ENCODE measurements at places on chromosomes 7 and 10.

DNA sequence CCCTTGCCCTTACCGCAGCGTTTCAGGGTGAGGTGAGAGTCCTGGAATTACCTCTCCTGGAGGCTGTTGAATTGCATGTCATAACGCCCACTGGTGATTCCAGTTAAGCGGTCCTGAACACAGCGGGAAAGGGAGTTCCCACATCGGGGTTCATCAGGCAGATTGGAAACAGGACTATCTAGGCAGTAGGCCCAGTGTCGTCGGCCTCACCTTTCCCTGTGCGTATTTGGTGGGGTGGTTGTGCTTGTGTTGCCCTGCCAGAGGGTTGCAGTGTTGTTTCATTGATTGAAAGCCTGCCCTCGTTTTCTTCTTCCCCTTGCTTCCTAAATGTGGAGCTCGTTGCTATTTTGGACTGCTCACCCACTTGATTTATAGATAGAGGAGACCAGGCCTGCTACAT, 10.6 kb upstream of the SUN1 start:
- DNase-seq = no peak

DNA sequence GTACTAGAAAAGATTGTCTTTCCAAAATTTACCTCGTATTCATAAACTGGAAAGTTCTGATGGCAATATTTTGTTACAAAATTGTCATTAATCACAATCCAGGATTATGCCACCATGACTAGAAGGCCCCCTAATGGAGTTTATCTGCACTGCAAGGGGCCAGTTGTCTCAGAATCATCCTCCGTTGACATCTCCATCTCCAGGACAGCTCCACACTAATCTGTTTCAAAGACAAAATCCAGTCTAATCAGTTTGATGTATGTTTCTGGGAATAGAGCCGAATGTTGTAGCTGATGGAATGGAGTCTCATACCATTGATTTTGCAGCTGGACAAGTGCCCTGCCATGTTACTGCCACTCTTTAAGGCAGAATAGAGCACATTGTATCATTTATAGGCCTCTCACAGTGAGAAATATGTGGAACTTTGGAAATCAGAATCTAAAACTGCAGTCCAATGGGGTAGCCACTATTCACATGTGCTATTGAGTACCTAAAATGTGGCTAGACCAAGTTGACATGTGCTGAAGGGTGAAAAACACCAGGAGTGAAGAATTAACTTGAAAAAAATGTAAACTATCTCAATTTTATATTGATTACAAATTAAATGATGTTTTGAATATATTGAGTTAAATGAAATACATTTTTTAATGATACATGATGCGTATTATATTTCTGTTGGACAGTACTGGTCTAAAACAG, 38.3 kb upstream of the TOMM7 start:
- DNase-seq = no peak

GRCh38 chr10:78424723-78425122, 391.1 kb downstream of the RPS24 start:
- DNase-seq = no peak

GRCh38 chr7:39301543-39301942, 264.7 kb upstream of the YAE1 start:
- no peak for DNase-seq

DNA sequence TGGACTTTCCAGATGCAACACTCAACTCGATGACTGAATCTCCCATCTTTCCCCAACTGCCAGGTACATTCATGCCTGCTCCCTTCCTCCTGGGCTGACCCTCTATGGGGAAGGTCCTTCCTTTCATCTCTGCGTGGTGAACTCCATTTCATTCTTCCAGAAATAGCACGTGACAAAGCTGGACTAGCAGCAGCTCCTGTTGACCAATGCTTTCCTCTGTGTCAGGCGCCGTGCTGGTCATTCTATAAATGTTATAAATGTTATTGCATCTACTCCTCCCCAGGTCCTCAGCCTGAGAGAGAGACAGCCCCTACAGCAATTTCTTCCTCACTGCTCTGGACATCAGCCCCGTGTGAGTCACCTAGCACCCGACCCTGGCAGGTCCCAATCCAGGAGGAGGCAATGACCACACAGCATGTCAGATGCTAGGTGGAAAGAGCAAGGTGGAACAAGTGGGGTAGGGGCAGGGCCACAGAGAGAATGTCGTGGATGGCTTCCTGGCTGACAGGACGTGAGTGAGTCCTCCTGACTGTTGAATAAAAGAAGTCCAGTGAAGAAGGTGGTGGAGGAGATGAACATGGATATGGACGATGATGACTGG, 178.1 kb downstream of the ADAM12 start:
- no peak for DNase-seq

DNA sequence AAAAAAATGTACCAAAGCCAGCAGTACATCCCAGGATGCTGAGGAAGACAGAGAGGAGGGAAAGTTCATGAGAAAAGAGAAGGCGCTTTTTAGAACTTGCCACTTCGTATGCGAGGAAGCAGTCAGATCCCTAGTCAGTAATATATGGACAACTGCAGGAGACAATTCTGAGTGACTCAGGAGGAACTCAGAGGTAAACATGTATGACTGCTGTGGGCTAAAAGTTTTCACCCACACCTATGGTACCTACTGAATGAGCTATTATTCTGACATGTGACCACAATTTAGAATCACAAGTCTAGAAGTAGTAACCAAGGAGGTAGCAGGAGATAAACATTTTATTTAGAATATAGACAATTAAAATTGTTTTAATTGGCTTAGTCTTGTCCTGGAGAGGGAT, 126.5 kb downstream of the ICA1 start:
- DNase-seq = no peak

GRCh38 chr7:31492086-31492485, 21.8 kb upstream of the ITPRID1 start:
- no peak for DNase-seq

DNA sequence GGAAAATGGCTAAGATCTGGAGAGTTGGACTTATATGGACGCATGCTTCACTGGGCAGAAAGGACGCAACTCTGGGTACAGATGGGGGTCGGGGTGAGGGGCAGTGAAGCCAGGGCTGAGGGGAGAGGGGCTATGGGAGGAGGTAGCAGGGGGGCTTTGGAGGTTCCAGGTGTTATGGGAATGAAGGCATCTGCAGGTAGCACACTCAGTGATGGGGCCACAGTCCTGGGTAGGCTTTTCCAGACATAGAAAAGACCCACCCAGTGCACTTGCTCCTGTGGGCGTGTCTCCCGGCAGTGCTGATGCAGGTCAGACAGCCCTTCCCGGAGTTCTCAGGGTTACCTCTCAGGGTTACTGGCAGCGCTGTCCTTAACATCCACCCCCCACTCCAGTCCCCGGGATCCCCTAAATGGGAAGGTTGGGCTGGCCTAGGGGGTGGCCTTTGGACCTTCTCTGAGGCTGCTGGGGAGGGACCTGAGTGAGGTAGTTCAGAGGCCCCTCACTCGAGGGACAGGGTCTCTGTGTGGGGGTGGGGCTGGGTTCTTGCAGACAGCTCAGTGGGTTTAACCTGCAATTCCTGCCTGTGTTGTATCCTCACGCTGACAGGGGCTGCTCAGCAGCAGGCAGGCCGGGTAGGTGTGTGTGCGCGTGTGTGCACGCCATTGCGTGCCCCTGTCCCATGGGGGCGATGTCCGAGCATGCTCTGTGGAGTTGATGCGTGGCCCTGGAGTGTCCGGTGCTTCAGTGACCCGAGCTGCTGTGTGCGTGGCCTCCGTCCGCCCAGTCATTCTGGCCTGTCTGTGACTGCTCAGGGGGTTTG, 6.2 kb downstream of the ZYX start:
- DNase-seq = no peak

DNA sequence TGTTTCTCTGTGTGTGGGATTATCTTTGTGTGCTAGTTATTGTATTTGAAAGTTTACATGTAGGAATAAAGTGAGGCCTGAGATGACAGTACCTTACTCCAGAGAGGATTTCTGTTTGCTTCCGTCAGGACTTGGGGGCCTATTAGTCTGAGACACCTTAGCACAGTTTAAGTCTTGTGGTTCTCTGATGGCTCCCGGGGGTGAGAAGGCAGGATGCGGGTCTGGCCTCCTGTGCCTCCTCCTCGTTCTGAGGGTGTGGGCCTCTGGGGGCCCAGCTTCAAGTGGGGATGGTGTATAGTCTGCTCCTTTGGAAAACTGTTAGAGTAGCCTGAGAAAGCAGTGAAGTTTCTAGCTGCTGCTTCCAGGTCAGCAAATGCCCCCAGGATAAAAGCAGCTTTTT, 12.4 kb downstream of the MTURN start:
- no peak for DNase-seq
